GF-D8 (cell line): ENCODE measurements at places on chromosomes 12 and 14.

DNA sequence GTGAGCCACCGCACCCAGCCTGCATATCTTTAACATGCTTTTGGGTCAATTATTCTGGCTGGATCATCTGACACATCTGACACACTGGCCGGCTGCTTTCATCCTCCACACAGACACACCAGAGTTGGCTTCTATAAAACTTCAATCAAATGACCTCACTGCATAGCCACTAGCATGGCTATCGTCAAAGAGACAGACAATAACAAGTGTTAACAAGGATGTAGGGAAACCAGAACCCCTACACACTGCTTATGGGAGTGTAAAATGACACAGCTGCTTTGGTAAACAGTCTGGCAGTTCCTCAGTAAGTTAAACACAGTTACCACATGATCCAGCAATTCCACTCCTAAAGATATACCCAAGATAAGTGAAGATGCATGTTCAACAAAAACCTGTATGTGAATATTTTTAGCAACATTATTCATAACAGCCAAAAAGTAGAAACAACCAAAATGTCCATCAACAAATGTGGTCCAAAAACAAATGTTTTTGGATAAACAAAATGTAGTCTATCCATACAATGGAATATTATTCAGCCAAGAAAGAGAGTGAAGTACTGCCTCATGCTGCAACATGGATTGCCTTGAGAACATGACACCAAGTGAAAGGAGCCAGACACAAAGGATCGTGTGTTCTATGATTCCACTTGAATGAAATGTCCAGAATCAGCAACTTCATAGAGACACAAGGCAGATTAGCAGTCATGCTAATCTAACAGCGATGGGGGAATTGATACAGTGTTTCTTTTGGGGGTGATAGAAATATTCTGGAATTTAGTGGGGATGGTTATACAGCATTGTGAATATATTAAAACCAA lies 10.1 kb downstream of the KDM2B start:
- DNase-seq: no peak

- DNase-seq: peak; percentile 17
Observed at GRCh38 chr12:48995086-48995879, 3.9 kb downstream of the DDN start.

- no peak for DNase-seq
Observed at GRCh38 chr14:74938531-74939495, 15.8 kb upstream of the RPS6KL1 start.

- DNase-seq: no peak
Observed at GRCh38 chr14:51188566-51189185, 51.4 kb upstream of the TMX1 start.

GRCh38 chr12:41014643-41015020 lies 173.5 kb upstream of the PDZRN4 start:
- no peak for DNase-seq

- no peak for DNase-seq
Observed at GRCh38 chr12:42076976-42077375, 67.7 kb downstream of the GXYLT1 start.

DNA sequence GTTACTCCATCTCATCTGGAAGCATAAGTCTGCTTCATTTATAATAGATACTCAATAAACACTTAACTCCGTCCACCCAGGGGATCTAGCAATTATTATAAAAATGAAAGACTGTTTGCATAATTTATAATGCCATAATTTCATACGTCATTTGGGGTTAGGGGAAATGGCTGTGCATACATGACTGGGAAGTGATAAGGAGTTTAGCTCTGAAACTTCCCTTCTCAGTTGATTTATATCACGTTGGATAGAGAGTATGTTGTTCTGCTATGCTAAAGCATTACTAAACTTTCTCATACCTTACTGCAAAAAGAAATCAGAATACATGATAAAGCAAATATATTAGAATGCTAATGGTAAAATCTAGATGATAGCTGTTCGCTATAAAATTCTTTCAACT lies 90.4 kb upstream of the DYNC1H1 start:
- DNase-seq: no peak

- no peak for DNase-seq
Observed at GRCh38 chr12:110739894-110740293, 2.8 kb downstream of the PPP1CC start.

DNA sequence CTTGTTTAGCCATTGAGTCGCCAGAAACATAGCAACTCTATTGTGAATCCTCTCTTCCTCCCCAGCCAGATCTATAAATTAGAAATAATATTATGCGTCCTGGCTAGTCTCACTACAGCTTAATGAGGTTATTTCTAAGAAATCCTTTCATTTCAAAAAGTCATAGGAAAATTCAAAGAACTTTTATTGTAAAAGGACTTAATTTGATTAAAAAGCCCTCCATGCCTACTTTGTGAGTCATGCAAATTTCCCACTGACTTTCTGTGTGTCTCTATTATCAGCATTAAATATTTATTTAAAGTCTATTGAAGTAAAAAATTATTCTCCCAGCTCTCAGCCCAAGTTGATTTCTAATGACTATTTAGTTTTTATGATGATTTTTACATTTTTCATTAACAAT lies 160.7 kb downstream of the PHLDA1 start:
- no peak for DNase-seq

DNA sequence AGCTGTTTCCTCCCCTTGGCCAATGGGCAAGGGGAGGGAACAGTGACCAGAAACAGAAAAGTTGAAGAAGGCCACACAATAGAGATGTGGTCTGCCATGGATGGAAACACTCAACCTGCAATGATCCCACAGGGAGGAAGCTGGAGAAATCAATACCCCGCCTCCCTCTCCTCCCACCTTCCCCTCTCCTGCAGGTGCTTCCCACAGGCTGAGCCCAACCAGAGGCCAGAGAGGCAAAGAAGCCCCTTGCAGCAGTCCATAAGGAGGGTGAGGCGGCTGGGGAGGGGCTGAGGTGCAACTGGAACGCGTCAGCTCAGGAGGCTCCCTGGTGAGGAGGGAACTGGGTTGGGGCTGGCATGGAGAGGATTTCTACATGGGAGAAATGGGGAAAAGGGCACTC lies 84.0 kb downstream of the RNF34 start:
- peak; percentile 5 for DNase-seq

DNA sequence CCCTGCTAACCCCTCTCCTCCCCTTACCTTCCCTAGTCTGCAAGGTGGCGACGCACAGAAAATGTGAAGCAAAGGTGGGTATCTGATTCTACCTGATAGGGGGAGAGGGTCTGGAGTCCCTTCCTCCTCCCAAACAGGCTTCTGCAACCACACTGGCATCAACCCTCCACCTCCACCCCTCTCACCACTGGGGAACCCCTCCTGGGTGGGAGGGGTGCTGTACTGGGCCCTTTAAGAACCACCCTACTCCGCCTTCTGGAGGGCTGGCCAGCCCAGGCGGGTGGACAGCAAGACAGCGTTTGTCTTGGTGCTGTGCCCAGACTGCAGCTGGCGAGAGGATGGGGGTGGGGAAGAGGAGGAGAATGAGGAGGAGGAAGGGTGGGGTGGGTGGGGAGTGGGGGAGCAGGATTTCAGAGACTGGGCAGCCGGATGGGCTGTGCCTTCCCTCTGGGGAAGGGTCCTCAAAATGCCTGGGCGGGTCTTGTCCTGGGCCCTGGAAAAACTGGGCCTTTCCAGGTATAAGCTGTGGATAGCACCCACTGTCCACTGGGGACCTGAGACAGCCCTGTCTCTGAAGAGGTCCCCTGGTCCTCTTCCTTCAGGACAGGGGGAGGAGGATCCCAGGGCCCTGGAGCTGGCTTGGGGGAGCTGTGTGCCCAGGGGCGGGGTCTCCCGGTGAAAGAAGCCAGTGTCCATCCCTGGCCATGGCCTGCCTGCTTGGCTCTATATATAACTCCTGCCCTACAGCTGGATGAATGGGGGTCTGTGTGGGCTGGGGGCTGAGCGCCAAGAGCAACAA lies 2.8 kb downstream of the TNS2 start:
- DNase-seq: no peak

DNA sequence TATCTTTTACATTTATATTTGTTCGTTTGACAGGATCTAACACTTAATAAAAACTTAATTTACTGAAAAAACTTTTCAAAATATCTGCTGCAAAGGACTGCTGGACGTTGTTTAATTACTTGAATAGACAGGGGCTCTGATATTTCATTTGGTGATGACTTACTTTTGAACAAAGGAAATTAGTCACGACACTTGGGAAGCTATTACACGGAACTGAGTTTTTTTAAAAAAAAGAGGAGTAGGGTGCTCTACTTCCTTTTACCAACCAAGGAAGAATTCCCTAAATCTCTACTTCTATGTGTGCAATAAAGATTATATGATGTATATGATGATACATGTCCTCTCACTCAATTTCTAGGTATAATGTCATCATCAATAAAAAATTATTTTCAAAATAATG lies 4.7 kb downstream of the FGD6 start:
- no peak for DNase-seq

- no peak for DNase-seq
Observed at GRCh38 chr14:53963320-53964227, 6.9 kb upstream of the BMP4 start.

- DNase-seq: no peak
Observed at GRCh38 chr12:103908877-103909276, 21.3 kb upstream of the HSP90B1 start.

DNA sequence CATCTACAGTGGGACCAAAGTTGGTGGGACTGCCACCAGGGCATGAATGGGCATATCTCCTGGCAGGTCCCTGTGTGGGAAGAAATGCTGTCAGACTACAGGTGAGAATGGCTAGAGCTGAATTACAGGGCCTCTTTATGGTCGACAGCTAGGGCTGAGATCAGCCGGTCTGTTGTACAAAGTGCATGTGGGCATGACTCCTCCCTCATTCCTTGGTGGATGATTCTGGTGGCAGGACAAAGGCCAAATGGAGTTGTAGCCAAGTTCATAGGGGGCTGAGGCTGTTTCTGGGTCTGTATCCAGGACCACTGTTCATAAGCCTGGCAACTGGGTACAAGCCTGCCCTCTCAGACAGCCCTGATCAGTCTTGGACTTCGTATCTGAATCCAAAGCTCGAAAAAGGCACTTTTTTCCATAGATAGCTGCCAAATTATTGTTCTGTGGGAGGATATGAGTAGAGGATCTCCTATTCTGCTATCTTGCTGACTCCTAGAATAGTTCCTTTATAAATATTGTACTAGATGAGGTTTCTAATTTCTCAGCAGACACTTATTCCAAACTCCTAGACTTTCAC lies 460.8 kb downstream of the TMEM117 start:
- DNase-seq: no peak

DNA sequence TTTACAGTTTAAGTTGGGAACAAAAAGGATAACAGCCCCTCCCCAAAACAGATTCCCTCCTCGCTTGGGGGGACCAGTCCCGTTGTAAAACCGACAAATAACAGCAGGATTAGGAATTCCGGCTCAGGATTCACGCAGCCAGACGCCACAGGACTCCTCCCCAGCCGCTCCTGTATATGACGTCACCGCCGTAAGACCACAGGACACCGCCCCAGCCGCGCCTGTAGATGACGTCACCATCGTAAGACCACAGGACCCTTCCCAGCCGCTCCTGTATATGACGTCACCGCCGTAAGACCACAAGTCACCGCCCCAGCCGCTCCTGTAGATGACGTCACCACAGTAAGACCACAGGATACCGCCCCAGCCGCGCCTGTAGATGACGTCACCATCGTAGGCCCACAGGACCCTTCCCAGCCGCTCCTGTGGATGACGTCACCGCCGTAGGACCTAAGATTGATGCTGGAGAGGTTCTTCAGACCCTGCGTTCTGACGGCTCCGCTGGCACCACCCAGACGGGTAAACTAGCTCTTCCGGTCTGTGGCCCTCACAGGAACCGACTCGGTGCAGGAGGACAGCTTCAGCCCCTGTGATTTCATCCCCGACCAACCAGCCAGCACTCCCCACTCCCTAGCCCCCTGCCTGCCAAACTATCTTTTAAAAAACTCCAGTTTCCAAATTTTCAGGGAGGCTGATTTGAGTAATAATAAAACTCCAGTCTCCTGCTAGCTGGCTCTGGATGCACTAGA lies 43.9 kb upstream of the FBRSL1 start:
- DNase-seq: no peak

- DNase-seq: no peak
Observed at GRCh38 chr12:124240493-124240892, 54.4 kb upstream of the RFLNA start.

GRCh38 chr14:37469650-37470049 lies 125.4 kb downstream of the FOXA1 start:
- no peak for DNase-seq

GRCh38 chr12:31600252-31600651 lies 9.3 kb upstream of the DENND5B start:
- DNase-seq: no peak

DNA sequence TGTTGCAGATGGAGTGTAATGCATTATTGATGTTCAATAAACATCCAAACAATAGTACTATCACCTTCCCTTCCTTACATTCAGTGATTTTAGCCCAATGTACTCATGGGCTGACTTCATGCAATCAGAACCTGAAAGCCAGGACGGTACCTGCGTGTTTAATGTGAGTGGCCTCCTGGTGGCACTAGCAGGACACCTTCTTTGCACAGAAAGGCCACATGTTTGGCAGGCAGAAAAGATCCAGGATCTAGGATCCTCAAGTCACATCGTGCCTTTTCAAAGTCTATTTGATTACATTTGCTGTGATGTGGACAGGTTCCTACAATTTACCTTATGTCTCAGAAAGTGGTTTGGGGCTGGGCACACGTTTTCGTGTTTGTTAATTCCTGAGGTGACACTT lies 82.9 kb downstream of the NEDD1 start:
- DNase-seq: no peak

GRCh38 chr12:47207340-47207717 lies 127.6 kb upstream of the AMIGO2 start:
- peak; percentile 99 for DNase-seq

DNA sequence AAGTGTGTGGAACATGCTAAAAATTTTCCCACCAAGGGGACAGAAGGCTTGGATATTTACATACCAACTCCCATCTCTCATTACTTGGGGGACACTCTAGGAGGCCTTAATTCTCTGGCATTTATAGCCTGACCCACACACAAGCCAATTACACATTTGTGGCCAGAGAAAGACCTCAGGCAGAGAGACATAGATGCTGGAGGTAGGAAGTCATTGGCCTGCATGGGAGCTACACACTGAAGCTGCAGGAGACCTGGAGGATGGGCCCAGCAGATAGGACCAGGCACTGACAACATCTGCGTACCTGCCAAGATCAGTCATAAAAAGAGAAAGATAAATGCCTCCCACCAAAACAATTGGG lies 61.7 kb downstream of the TBX5 start:
- no peak for DNase-seq

DNA sequence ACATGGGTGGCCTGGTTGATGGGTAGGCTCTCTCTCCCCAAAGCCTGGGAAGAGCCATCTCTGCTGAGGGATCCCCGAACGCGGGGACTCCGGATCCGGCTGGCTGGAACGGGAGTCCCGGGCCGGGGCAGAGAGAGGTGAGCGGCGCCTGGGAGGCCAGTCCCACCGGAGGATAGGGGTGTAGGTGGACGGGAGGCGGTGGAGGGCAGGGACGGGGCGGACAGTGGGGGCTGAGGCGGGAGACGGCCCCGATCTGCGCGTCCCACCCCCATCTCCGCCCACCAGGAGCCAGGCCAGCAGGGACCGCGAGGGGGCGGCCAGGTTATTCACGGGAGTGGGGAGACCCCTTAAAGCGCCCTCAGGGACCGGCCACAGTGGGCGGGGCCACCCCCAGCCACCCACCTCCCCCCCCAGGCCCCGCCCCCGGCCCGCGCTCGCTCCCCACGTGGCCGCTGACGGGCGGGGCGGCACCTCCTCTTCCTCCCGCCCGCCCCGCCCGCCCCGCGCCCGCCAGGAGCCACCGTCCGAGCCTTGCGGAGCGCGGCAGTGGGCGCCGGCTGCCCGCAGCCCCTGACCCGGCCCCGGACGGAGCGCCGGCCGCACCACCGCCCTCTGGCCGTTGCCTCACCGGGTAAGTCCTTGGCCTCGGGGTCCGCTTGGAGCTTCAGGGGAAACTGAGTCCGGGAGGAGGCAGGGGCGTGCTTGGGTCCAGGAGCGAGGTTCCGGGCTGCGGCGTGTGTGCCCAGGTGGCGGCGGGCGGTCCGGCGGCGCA lies at the start of gene INF2:
TSS of gene INF2 (plus strand) at position 510 of the 772 bp plus-strand sequence. CDS start 11,748 bp downstream, outside the sequence.
- no peak for DNase-seq
